ENCODE measurements at places on chromosomes 12 and 14.

DNA sequence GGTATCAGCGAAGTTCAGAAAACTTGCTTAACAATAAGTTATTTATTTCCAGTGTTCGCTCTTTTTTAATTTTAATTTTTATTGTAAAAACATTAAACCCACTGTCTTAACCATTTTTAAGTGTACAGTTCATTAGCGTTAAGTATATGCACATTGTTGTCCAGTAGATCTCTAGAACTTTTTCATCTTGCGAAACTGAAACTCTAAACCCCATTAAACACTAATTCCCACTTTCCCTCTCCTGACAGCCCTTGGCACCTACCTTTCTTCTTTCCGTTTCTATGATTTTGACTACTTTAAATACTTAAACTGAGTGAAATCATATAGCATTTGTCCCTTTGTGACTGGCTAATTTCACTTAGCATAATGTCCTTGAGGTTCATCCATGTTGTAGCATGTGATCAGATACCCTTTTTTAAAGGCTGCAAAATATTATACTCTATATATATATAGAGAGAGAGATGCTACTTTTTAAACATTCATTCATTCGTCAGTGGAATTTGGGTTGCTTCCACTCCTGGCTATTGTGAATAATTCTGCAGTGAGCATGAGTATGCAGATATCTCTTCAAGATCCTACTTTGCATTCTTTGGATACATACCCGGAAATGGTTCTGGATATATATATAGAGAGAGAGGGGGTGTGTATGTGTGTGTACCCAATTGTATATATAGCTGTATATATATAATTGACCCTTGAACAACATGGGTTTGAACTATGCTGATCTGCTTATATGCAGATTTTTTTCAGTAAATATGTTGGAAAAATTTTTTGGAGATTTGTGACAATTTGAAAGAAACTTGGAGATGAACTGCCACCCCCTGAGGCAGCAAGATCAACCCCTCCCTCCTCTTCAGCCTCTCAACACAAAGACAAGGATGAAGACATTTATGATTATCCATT lies 74.7 kb upstream of the EVL start:
- no peak for DNase-seq

DNA sequence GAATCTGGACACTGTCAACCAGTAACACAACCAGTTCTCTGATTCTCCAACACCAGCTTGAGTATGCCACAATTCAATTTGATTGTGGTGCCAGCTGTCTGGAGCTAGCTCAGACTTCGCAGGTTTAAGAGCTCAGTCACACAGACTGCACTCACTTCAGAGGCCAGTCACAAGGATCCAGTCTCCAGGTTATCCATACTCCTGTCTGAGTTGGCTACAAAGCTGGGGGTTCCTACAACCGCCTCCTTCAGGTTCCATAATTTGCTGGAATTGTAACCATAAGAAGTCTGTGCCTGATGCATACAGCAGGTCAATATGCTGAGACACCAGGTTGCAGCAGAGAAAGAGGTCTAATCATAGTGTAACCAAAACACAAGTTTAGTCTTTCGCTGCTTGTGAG lies 70.5 kb upstream of the CPSF6 start:
- no peak for DNase-seq

DNA sequence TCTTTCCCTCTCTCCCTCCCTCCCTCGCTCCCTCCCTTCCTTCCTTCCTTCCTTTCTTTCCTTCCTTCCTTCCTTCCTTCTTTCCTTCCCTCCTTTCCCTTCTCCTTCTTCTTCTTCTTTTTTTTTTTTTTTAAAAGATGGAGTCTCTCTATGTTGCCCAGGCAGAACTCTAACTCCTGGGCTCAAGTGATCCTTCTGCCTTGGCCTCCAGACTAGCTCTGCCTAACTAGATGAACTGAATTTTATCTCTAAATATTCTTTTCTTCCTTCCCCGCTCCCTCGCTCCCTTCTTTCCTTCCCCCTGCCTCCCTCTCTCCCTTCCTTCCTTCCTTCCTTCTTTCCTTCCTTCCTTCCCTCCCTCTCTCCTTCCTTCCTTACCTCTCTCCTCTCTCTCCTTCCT lies 170.5 kb upstream of the LHX5 start:
- no peak for DNase-seq

DNA sequence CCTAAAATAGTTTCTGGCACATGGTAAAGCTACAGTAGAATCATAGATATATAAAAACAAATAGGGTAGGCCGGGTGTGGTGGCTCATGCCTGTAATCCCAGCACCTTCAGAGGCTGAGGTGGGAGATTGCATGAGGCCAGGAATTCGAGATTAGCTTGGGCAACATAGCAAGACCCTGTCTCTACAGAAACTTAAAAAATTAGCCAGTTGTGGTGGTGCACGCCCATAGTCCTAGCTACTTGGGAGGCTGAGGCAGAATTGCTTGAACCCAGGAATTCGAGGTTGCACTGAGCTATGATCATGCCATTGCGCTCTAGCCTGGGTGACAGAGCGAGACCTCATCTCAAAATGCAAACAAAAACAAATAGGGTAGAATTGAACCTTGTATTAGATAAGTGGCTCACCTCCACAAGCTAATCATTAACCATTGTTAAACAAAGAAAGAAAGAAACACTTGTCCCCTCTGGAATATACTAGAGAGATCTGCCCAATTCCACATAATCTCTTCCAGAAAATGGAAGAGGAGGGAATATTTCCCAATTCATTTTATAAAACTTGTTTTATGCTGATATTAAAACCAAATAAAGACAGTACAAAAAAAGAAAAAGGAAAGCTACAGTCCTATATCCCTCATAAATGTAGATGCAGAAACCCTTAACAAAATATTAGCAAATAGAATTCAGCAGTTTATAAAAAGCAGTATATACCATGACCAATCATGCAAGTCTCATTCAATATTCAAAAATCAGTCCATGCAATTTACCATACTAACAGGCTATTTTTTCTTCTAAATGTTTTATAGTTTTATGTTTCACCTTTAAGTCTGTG lies 22.7 kb upstream of the DHRS2 start:
- DNase-seq, result no peak

- no peak for DNase-seq
Measured at GRCh38 chr12:102374190-102374589, 106.2 kb downstream of the IGF1 start.

- no peak for DNase-seq
Measured at GRCh38 chr14:67285876-67286452, 44.7 kb downstream of the PALS1 start.

GRCh38 chr12:130710733-130711080 lies 5.4 kb downstream of the RIMBP2 start:
- no peak for DNase-seq

DNA sequence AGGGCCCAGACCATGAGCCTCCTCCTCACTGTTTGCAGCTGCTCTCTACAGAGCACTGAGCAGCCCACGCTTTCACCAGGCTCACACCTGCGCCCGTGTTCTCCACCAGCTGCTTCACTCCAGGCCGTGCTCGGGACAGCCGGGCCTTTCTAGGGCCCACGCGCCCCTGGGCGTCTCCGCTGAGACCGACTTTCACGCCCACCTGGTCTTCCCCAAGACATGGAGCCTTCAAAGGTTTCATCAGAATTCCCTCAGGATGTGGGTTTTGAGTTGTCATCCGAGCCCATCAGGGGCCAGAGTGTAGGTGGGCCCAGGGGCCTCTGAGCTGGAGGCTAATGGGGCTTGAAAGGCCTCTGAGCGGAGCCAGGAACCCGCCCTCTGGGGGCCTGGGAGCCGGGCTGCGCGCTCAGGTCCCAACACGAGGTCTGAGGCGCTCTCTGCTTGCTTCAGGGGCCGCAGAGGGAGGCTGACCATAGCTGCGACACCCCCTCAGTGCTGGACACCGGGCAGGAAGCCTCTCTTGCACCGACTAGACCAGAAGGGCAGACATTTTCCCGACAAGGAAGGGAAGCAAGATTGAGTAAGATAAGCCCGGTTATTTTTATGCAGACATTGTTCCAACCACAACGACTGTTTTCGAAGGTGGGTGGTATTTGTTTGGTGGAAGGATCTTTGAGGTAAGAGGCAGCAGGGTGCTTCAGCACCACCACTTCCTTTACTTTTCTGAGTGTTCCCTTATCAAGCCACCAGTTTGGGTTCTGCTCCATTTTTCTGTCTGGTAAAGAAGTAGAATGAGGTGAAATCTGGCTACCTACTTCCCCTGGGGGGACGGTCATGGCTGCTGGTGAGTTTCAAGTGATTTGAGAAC lies 125.0 kb upstream of the FUT8 start:
- no peak for DNase-seq

GRCh38 chr12:13024531-13024916 lies 19.7 kb upstream of the FAM234B start:
- no peak for DNase-seq

DNA sequence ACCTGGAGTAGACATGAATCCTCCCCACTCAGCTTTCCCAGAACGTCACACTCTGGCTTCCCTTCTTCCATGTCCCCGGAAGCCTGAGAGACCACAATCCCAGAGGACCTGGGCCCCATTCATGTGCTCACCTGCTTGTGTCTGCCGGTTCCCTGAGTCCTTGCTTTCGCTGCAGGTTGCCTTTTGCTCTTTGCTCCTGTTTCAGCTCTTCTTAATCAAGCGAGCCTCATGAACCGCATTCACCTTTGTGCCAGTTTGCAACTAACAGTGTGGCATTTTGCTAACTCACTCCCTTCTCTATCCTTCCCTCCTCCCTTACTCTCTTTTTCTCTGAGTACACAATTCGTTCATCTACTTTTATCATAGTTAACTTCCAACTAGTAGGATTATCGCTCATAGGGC lies 23.1 kb downstream of the ENTPD5 start:
- no peak for DNase-seq

GRCh38 chr12:31589598-31589903 lies 1.4 kb downstream of the DENND5B start:
- no peak for DNase-seq

GRCh38 chr12:55827806-55828205 lies 1.6 kb downstream of the DNAJC14 start:
- no peak for DNase-seq

DNA sequence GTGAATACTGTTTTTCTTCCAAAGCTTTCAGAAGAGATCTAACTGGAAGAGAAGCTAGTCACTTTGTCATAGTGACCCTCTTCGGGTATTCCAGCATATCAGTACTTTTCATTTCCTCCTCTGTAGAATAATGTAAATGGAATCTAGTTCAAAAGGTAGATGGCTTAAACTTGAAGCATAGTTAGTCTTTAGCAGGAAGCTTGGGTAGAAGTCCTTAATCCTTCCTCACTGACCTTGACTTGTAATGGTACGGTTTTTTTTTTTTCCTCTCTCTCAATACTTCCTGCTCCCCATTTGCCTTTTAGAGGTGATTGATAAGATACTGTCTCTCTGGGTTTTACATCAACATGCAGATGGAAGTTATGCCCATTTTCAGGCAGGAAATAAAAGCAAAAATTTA lies 1.7 kb downstream of the FBXO34 start:
- no peak for DNase-seq

- no peak for DNase-seq
Measured at GRCh38 chr12:12927211-12928079, 24.5 kb downstream of the GPRC5D start.

- DNase-seq, result no peak
Measured at GRCh38 chr12:121711361-121712189, 977 bp upstream of the TMEM120B start.

- DNase-seq, result no peak
Measured at GRCh38 chr12:100128512-100128908, 14.2 kb downstream of the BLTP3B start.

GRCh38 chr12:75908961-75909605 lies 122.5 kb downstream of the PHLDA1 start:
- no peak for DNase-seq

DNA sequence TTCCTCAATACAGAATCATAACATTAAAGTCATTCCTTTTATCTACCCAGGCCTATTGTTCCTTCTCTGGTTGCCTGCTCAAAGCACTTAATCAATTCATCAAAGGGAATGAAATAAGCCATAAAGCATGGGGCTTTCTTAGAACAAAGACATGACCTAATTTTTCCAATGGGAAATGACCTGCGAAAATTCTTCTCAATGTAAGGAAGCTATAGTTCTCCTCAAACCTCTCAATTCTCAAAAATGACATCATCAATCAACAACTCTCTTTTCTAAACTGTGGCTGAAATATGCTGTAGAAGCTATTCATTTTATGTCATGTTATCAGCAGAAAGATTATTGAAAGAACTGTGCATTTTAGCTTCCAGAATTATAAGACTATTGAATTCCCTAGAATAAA lies 116.0 kb upstream of the PTPRR start:
- no peak for DNase-seq

DNA sequence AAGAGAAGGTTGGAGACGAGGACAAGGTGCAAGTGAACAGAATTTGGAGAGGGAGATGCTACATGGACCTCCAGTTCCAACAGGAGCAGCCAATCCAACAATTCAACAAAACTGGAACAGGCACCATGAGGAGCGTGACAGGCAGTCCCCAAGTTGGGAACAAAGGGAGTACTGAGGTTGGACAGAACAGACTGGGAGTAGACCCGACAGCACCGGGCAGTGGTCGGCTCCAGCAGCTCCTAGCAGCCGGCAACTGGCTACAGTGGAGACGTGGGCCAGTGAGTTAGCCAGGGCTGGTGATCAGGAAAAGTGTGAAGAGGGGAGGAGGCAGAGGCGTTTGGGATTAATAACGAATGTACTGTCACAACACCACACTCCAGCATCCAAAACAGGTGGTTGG lies 16.4 kb downstream of the MAP3K9 start:
- no peak for DNase-seq

DNA sequence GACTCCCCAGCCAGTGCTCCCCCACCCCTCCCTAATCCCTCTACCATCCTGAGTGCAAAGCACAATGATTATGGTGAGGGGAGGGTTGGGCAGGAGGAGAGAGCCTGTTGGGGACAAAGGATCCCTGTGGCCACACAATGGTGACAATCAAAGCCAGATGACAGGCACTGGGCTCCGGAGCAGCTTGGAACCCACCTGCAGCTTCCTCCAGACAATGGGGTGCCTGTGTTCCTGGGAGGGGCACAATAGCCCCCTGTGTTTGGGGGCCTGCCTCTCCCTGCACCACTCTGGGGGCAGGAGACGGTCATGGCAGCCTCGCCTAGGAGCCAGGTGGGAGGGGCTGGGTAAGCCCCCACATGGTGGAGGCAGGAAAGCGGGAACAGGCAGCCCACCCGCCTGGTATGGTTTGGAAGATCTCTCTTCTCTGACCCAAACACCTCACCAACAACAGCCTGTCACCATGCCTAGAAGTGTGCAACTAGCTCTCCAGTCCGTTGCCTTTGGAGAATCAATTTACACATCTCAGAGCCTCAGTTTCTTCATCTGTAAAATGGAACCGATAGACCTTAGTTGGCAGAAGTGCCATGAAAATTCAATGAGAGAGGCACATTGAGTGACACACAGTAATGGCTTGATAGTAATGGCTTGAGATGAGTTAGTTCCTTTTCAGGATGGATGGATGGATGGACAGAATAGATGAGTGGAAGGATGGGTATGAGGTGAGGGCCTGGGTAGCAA lies 53.0 kb downstream of the MVK start:
- DNase-seq, result no peak

- DNase-seq, result no peak
Measured at GRCh38 chr12:115934046-115934445, 343.4 kb downstream of the MED13L start.

GRCh38 chr14:67112344-67112743 lies 76.9 kb upstream of the GARIN2 start:
- no peak for DNase-seq

Data from iPS DF 19.7 (cell line).